Spinal cord (tissue), 10 donors: ENCODE measurements at places on chromosomes 4 and X.

- no peak for DNase-seq
These were observed 35.5 kb upstream of the ADH4 start for GRCh38 chr4:99179626-99180025.

- no peak for DNase-seq
These were observed 36.9 kb downstream of the PDLIM5 start for GRCh38 chr4:94488670-94489069.

DNA sequence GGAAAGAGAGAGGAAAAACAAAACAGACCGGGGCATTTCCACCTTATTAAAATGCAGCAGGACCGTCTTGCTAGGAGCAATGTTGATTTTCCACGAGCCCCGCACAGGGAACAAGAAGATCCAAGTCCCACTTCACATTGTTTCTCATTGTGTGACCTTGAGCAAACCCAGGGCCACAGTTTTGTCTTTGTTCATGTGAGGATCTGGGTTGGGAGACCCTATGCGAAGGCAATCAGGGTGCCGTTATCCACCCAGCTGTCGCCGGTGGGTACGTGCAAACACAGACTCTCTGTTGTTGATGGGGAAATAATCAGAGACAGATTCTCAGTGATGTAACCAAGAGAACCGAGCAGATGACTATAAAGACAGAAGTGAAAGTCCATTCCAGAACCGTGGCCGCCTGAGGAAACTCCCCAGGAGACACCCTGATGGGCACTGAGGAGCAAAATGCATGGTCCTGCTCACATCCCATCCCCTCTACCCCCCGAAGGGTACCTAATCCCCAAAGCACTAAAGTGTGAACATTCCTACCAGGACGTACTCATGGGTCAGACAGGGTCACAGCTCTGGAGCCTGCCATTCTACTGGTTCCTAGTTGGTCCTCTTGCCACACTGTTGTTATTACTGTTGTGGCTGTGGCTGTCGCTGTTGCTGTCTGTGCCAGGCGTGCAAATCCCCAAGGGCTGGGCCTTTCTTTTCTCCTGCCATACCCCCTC, 102.7 kb upstream of the RBPJ start:
- DNase-seq: no peak

DNA sequence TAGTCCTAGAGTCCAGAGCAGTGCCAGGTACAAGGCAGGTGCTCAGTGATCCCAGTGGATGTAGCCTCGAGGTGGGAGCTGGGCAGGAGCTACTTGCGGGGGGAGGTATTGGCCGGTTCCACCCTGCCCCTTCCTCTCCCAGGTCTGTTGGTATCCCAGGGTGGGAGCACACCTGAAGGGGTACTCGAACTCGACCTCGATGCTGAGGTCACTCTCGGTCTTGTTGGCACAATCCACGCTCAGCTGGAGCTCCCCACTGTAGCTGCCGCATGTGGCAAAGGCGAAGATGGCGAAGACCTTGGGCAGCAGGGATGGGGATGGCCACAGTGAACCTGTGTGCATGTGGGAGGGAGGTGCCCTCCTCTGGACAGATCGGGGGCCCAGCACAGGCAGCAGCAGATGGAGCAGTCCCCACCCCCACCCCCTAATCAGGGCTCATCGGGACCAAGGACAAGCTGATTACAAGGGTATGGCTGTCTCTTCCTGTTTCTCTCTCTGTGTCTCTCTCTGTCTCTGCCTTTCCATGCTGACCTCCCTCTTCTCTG, 2.4 kb downstream of the SYP start:
- no peak for DNase-seq

GRCh38 chrX:133188631-133189030, 29.5 kb downstream of the TFDP3 start:
- no peak for DNase-seq

GRCh38 chrX:111857534-111858060, 18.4 kb upstream of the TRPC5OS start:
- no peak for DNase-seq

DNA sequence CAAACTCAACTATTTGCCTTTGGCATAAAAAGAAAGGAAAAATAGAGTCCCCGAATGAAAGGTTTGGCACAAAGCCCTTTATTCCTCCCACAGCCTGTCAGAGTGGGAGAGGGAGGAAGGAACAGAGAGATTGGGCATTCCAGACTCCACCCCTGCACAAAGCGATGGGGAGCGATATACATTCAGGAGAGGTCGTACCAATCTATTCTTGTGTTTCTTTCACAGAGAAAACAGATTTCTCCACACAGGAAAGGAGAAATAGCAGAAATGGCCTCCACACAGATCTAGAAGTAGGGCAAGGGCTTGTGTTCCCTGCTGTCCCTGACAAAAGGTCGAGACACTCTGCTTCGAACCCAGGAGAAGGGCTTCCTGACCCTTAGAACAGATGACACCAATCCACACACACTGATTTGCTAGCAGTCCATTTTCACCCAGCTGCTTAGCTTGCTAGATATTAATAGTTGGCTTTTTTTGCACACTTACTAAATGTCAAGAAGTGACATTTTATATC, 197.4 kb downstream of the MAML3 start:
- no peak for DNase-seq

DNA sequence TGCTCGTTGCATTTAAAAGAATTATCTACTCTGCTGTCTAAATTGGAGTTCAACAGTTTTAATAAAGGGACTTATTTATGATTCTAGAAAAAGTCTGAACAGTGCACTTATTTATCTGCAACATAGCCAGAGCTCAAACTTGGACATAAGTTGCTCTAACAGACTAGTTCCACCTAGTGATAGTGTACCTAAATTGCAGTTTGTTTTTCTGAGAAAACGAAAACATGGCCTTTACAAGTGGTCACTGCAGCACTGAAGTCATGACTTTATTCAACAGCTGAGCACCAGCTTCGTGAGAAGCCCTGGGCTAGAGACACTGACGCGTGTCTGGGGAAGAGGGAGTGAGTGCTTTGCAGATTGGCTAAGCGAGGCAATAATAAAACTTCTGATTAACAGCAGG, 77.3 kb upstream of the IGSF1 start:
- DNase-seq: no peak

- no peak for DNase-seq
These were observed 55.9 kb upstream of the RASSF6 start for GRCh38 chr4:73676136-73676535.

DNA sequence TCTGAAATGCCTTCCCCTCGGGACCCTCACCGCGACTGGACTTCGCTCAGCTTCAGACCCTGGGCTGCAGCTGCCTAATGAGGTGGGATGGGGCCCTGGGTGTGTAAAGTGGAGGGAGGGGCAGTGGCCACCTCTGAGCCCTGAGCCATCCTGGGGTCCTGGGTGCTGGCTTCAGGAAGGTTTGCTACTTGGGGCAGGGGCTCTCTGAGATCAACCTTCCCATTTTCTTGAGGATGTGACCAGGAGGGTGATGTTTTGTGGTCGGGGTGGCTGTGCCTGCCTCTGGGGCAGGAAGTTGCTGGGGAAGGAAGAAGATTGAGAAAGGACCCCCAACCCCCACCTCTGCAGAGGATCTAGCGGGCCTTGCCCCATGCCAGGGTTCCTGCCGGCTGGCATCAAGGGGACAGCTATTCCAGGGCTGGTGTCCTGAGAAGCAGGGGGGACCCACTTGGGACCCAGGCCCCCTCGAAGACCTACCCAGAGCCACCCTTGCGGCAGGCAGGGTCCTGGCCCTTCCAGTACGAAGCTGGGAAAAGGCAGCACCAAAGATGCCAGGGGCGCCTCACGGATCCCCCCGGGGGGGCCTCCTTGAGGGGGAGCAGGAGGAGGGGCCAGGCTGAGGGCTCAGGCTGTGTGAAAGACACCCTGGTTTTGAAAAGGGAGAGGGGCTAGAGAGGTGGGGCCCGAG, 6.5 kb downstream of the SH3BP2 start:
- DNase-seq: no peak

- DNase-seq: no peak
These were observed 154.6 kb upstream of the FAT1 start for GRCh38 chr4:186878203-186878776.

- DNase-seq: no peak
These were observed 298.1 kb downstream of the PDGFC start for GRCh38 chr4:156673483-156673882.

GRCh38 chrX:42000836-42001235, 77.5 kb upstream of the CASK start:
- DNase-seq: no peak
